ENCODE measurements at places on chromosomes 4 and X.

- DNase-seq: no peak
Observed at GRCh38 chrX:7168371-7168770, 20.4 kb upstream of the PUDP start.

- no peak for DNase-seq
Observed at GRCh38 chrX:106481341-106481740, 130.4 kb upstream of the RADX start.

DNA sequence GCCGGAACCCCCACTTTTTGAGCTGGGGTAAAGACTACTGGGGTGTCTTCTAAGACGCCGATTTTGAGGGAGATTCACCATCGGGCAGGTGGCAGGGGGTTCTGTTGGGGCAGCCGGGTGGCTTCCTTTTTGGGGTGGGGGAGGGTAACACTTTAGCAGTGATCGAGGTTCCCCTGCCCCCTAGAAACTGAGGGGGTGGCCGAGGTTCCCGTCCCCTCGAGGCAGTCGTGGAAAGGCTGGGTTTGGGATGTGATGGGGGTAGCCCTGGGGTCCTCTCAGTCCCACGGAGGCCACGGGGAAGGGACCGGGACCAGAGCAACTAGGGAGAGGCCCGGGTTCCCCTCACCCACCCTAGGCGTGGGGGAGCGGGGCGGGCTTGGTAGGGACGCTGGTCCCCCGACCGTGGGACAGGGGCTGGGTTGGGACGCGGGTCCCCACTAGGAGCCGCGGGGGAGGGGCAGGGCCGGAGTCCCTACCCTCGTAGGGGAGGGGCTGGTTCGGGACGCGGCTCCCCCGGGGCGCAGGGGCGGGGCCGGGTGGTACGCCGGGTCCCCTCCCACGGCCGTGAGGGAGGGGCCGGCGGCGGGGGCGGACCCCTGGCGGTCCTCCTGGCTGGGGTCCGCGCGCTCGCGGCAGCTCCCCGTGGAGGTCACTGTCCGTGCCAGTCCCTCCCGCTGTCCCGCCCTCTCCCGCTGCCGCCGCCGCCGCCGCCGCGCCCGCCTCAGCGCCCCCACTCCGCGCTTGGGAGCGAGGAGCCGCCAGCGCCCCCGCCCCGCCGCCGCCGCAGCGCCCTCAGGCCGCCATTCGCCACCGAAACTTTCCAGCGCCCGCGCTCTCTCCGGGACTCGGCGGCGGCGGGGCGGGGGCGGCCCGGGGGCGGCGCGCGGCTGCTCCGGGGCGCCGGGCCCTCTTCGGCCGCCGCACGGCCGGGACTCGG is at the start of gene TBL1X:
TSS of gene TBL1X (plus strand) at position 624 of the 937 bp plus-strand sequence. CDS start 188,529 bp downstream, outside the sequence.
- no peak for DNase-seq

DNA sequence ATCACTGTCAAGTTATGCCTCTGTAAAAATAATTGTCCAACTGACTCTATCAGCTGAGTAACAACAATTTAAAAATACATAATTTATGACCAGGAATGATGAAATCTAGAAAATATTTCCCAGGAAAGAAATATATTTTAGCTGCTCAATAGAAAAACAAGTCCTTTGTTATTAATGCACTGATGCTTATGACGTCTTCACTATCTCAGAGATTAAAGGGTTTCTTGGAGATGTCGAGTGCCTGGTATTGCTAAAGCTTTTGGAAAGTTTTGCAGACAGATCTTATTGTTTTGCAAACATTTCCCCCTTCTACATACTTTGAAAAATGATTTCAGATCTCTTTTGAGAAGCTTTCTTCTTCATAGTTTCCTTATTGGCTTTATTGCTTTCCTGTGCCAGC is 154.6 kb upstream of the RPS6KA3 start:
- no peak for DNase-seq

DNA sequence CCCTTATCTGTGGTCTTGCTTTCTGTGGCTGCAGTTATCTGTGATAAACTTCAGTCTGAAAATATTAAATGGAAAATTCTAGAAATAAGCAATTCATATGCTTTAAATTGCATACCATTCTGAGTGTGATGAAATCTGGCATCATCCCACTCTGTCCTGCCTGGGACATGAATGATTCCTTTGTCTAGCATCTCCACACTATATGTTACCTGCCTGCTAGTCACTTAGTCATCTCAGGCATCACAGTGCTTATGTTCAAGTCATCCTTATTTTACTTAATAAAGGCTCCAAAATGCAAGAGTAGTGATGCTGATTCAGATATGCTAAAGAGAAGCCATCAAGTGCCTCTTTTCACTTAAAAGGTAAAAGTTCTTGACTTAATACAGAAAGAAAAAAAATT is 14.3 kb upstream of the RAB9B start:
- no peak for DNase-seq

DNA sequence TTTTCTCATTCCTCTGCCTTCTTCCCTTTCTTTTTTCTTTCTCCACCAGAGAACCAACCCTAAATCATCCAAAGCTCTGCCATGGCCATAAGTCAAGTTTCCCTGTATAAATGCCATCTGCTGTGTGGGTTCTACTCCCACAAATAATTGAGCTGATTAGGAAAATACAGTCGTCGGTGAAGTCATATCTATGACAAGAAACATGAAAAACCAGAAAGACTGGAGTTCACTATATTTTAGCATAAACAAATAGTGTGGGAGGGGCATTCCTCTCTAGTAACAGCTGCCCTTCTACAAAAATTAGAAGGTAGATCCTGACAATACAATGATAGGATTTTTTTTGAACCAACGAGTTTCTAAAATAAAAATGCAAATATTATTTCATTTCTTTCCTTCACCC is 48.8 kb downstream of the SPOCK3 start:
- no peak for DNase-seq

- no peak for DNase-seq
Observed at GRCh38 chr4:5758741-5759140, 47.7 kb downstream of the EVC start.

GRCh38 chrX:31138124-31138523 is 66.3 kb upstream of the FTHL17 start:
- no peak for DNase-seq

DNA sequence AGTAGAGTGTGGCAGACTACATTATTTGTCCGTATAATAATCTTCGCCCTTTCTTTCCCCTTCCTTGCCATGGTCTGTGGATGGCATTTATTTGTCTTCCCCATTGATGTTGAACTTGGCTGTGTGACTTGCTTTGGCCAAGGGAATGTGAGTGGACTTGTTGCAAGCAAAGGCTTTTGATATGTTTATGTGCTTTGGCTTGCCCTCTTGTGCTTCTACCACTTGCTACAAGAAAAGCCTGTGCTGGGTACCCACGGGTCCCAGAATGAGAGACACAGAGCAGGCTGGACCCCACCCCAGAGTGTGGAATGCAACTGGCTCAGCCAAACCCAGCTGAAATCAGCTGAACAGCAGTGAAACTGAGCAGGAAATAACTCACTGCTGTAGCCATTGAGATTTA is 63.0 kb downstream of the FAM184B start:
- no peak for DNase-seq
